ENCODE measurements at places on chromosomes 12 and 14.

DNA sequence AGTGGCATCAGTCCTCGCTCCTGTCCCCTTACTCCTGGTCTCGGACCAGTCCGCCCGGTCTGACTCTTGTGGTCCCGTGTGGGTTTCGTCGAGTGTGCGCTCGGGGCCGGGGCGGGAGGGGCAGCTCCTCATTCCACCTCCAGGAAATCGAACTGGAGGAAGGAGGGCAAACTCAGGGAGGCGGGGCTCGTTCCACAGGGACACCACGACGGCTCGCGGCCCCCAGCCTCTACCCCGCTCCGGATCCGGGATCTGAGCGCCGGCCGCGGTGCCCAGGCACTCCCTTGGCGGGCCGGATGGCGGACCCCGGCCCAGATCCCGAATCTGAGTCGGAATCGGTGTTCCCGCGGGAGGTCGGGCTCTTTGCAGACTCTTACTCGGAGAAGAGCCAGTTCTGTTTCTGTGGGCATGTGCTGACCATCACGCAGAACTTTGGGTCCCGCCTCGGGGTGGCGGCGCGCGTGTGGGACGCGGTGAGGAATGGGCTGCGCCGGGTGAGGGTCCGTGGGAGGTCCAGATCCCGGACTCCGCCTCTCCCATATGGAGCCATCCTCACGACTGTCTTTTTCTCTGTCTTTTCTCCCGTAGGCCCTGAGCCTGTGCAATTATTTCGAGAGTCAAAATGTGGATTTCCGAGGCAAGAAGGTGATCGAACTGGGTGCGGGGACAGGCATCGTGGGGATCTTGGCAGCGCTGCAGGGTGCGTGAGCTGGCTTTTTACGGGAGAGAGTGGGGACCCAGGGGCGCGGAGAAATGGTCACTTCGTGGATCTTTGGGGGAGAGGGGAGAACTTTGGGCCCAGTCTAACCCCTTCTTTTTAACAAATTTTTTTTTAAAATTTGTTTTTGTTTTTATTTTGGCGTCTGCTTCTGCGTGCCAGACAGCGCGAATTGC is at the start of gene EEF1AKMT3:
TSS of gene EEF1AKMT3 (plus strand) at position 186 of the 894 bp plus-strand sequence. CDS start at position 297, 111 bp downstream.
- peak; percentile 76 for DNase-seq

- DNase-seq = no peak
These were observed 235.0 kb downstream of the EFCAB11 start for GRCh38 chr14:89719366-89720075.

DNA sequence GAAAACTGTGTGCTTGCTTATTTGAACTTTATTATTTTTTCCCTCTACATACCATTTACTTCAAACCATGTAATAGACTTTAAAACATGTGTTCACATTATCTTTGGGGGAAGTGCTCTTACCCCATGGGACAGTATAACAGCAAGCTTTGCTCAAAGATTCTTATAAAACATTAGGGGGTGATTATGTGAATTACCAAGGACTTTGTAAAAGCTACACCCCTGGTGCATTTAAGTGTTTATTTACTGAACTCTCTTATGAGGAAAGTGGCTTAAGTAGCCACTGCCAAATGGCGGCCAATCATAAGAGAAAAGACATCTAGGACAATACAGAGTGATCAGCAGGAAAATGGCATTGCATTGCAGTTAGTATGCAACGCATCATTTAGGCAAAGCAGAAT is 70.3 kb downstream of the CAPZA3 start:
- no peak for DNase-seq

DNA sequence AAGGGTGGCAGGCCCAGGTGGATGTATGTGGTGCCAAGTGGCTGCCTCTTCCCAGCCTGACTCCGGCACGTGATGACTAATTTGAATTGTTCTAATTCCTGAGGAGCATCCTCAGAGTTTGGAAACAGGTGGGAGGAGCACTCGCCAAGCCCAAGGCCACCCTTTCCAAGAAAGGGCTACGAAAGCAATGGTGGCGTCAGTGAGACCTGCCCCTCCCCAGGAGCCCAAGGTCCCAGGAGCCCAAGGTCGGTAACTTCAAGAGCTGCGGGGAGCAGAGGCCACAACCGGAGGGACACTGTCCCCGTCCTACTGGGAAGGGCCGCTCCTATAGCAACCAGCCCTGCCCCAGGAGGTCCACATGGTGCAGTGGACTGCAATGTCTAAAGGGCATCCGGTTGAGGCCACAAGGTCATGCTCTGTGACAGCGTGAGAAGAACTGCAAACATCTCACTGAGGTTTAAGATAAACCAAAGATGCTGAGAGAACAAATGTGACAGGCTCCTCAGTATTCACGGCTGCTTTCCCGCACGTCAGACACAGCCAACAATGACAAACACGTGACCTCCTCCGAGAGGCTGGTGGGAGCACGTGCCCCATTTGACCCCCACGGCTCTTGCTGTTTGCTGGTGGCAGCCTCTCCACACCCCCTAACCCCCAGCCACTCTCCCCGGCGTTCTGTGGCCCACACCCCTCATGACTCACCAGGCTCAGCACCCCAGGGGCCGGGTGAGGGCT is 79.6 kb downstream of the ITPK1 start:
- peak; percentile 46 for DNase-seq

- no peak for DNase-seq
These were observed 76.6 kb downstream of the SYNE3 start for GRCh38 chr14:95439881-95440280.

- no peak for DNase-seq
These were observed 5.9 kb downstream of the FGF6 start for GRCh38 chr12:4439736-4440135.

- peak; percentile 58 for DNase-seq
These were observed 824 bp upstream of the TARBP2 start for GRCh38 chr12:53500142-53500775.

GRCh38 chr14:44962334-44963043 is 499 bp downstream of the TOGARAM1 start:
- DNase-seq = peak; percentile 83

GRCh38 chr12:53166837-53167236 is 13.7 kb upstream of the ZNF740 start:
- DNase-seq = no peak

- DNase-seq = no peak
These were observed 36.8 kb upstream of the G2E3 start for GRCh38 chr14:30521899-30522736.

GRCh38 chr12:101743242-101743641 is 4.0 kb upstream of the SYCP3 start:
- no peak for DNase-seq

- DNase-seq = peak; percentile 57
These were observed at the start of gene ZNF385A for GRCh38 chr12:54384591-54385041. Gene ZNF385A, minus strand, starts transcription at chr12:54384733. Its CDS starts 219 bp downstream, at chr12:54384514.

GRCh38 chr12:115079760-115080159 is 395.8 kb upstream of the TBX3 start:
- no peak for DNase-seq

- no peak for DNase-seq
These were observed 35.6 kb downstream of the LEMD3 start for GRCh38 chr12:65204886-65205525.

DNA sequence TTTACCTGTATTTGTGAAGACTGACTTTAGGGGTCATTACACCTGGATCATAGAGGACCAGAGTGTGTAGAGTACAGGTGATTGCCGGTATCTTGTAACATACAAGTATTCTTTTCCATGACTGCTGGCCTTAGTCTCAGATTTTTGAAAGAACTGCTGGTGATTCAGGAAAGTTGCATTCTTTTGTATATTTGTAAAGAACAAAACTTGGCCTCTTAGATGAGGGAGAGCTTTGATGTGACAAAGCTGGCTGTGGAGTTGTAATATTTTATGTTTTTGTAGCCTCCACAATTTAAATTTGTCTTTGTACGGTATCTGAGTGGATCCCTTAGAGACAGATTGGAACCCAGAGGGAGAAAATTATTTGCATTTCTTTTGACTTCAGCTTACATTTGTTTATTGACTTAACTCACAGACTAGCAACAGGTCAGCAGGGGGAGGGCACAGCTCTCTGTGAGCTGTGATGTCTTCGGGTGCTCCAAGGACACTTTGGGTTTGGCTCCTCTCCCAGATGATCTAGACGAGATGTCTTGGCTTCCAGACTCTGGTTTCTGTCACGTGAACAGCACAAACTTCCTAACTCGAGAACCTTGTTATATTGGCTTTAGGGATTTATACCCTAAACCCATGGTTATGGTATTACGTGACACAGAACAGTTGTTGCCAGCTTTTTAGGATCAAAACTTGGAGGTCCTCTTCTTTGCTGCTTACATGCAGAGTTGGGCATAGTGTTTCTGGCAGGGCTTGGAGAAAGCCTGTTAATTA is 65.9 kb downstream of the DAAM1 start:
- DNase-seq = peak; percentile 86

DNA sequence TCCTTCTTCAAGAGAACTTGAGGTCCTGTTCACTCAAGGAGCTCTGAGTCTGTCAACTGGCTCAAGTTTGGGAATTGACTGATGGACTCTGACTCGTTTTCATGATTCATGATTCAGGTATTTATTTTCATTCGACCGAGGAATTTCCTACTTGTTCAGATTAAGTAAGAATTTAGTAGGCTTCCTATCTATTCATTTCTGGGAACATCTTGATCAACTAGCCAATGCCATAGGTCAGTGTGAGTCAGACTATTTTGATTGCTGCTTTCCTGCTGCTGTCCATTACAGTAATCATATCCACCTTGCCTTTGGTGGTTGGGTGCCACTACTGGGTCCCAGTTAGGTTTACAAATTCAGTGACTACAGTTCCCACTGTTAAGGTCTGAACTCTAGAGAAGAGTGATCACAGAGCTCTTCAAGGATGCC is 6.1 kb downstream of the FAM186A start:
- no peak for DNase-seq

DNA sequence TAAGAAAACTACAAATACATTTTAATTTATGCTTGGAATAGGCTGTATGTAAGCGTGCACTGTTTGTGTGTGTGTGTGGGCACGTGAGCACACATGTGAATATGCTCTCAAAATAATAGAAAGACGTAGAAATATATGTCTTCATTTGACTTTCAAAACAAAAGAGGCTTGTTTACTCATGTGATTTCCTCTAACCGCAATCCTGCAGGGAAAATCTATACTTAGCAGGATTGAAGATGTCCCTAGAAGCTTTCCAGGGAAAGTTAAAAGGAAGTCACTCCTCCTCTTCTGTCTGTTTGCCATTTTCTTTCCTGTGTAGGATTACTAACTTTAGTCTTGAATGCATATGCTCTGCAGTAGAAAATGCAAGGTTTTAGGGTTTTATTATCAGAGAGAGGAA is 404.7 kb downstream of the MDGA2 start:
- DNase-seq = no peak

DNA sequence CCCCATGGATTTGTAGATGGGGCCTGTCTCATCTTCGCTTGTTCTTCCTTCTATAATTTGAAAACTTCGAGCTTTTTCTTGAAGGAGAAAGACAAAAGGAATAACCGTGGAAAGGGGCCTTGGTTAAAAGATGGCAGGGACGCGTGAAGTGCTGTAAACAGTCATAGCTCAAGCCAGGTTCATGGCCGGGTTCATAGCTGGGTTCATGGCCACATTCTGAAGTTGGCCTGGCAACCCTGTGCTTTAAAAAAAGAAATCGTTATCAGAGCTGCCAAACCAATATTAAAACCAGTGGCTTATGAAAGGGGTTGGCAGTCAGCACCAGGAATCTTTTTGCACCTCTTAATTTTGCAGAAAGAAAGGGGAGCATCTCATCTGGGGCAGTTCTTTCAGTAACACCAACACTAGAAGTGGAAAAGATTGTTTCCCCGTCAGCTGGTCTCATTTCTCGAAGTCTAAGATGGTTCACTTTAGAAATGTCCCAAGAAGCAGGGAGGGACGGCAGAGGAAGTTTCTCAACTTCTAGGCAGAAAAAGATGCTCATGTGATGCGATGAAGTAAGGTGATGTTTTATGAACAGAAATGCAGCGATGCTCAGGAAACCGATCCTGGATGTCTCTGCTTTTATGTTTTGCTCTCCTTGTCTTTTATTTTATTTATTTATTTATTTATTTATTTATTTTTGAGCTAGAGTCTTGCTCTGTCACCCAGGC is 193.1 kb upstream of the TBX3 start:
- DNase-seq = no peak

GRCh38 chr12:90978117-90978770 is 23.3 kb upstream of the CCER1 start:
- DNase-seq = no peak

DNA sequence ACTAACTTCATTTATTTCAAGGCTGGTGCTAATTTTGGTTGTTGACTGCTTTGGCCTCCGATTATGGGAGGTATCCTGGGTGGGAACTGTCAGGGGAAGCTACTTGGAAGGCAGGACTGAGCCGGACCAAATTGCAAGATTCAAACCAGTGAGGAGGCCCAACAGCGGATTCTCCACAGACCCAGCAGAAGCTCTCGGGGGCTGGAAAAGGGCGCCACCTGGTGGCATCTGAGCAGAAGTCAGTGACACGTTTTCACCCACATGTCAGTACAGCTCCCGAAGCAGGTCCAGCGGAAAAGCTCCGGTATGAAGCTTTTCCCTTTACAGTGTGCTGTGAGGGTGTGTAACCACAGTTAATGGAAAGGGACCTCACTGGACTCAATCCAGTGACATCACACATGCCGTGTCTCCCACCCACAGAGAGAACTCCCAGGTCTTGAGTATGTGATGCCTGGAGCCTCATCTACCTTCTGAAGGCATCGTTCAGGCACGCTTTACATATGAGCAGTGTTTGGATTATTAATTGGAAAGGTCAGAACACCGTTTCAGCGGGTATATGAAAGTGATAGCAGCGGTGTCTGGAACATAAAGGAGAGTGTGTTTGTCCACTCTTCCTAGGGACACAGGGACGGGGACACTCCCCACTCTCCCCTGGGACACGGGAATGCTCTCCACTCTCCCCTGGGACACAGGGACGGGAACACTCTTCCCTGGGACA is 3.6 kb upstream of the P2RX2 start:
- peak; percentile 91 for DNase-seq

- no peak for DNase-seq
These were observed 151.2 kb upstream of the RFLNA start for GRCh38 chr12:124143726-124144125.

DNA sequence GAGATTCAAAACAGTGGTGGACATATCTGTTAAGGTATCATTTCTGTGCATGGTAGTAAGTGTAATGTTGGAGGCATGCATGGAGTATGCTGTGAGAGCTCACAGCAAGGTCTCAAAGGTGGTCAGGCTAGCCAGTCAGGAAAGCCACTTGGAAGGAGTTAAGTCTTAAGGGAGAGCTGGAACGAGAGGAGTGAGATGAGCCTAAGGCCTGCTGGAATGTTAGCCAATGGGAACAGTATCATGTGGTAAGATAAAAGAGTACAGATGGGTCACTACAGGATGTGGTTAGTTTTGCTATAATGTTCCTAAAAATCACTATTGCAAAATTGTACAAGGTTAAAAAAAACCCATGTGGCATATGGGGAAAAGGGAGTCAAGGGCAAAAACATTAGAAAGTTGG is 311.7 kb upstream of the E2F7 start:
- DNase-seq = no peak

- DNase-seq = no peak
These were observed 34.6 kb downstream of the TBC1D30 start for GRCh38 chr12:64858882-64859605.

DNA sequence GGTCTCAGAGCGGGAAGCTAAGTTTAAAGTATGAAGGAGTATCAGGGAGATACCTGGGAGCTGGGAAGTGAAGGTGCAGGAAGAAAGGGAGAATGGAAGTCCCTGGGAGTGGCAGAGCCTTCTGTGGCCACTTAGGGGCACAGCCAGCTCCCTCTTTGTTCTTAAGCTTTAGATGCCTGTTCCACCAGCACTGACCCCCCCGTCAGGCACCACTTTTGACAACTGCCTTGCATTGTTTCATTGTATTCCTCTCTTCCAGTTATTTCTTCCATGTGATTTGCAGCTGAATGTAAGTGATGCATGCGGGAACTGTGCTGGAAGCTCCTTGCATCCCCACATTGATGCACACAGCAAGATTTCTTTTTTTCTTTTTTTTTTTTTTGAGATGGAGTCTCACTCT is 2.6 kb downstream of the GALNT16 start:
- DNase-seq = no peak
